ENCODE measurements at places on chromosomes 12 and 14.

DNA sequence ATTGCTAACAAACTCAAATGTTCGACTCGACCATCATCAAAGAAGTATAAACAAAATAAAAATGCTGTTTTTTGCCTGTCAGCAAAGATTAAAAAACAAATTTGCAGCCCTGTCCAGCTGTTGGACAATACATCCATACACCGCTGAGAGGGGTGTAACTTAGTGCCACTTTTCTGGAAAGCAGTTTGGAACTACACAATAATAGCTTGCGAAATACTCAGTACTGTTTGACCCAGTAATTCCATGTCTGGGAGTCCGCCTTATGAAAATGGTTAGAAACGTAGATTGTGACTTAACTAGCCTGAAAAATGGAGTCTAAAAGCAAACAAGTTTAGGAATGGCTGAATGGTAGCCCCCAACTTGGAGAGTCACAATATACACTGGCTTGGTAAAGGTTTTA lies 6.4 kb downstream of the USP30 start:
- no peak for DNase-seq

GRCh38 chr12:116426391-116427136 lies 132.6 kb upstream of the MAP1LC3B2 start:
- peak; percentile 98 for DNase-seq

DNA sequence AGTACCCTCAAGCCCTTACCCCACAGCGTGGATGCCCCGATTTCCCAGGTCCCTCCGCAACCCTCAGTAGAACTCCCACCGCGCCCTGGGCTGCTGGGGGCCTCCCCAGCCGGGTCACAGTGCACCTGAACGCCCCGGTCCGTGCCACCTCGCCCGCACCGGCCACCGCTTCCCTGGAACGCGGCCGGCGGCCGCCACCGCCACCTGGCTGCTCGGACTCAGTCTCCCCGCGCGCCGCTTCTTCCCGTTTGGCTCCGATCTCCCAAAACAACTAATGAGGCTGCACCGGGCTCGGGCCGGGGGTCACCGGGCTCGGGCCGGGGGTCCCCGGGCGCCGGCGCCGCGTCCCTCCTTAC lies 1.0 kb downstream of the ITPK1 start:
- DNase-seq, result no peak

GRCh38 chr12:76264611-76265012 lies 83.6 kb downstream of the BBS10 start:
- DNase-seq, result no peak

GRCh38 chr14:33899723-33900341 lies 51.0 kb downstream of the EGLN3 start:
- DNase-seq, result no peak

DNA sequence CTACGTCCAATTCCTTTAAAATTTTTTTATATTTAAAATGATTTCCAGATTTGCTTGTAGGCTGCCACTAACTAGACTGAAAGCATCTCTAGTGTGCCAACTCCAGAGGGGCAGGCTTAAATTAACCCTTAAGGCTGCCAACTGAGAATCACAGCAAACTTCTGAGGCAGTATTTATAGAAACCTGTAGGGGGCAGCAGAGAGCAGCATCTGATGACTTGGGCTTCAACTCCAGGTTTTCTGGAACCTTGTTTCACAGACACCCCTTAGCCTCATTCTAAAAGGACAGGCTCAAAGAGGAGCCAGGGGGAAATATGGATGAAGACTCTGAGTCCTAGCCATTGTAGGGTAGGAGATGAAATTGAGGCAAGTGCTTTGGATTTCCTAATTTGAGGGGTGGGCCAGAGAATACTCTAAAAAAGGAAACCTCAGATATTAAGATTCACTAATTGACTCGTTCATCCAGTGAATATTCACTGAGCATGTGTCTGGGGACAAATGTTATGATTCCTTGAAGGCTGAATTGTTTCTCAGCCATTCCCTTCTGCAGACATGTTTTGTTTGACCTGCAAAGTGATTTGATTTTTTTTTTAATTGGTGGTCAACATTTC lies 63.3 kb upstream of the HSPB8 start:
- DNase-seq, result peak; percentile 39

- no peak for DNase-seq
Observed at GRCh38 chr14:75411214-75411540, 16.6 kb upstream of the JDP2 start.

GRCh38 chr12:104974626-104975290 lies 11.4 kb upstream of the NOPCHAP1 start:
- DNase-seq, result peak; percentile 18

DNA sequence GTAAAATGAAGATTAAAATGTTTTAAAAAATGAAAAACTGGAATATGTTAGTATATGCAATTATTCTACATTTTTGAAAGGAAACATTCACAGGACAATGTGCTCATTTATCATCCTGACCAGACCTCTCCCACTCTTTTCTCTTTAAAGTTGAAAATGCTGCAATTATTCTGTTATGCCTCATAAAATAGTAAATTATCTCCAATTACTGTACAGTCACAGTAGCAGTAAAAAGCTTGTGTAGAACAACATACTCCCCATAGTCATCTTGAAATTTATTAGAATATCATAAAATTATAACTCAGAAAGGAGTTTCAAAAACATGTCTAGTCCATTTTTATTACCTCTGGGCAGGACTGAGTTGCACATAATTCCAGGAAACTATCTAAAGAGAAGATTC lies 250.3 kb downstream of the SYT1 start:
- no peak for DNase-seq

GRCh38 chr14:67461341-67461985 lies 27.1 kb downstream of the TMEM229B start:
- DNase-seq, result peak; percentile 32

DNA sequence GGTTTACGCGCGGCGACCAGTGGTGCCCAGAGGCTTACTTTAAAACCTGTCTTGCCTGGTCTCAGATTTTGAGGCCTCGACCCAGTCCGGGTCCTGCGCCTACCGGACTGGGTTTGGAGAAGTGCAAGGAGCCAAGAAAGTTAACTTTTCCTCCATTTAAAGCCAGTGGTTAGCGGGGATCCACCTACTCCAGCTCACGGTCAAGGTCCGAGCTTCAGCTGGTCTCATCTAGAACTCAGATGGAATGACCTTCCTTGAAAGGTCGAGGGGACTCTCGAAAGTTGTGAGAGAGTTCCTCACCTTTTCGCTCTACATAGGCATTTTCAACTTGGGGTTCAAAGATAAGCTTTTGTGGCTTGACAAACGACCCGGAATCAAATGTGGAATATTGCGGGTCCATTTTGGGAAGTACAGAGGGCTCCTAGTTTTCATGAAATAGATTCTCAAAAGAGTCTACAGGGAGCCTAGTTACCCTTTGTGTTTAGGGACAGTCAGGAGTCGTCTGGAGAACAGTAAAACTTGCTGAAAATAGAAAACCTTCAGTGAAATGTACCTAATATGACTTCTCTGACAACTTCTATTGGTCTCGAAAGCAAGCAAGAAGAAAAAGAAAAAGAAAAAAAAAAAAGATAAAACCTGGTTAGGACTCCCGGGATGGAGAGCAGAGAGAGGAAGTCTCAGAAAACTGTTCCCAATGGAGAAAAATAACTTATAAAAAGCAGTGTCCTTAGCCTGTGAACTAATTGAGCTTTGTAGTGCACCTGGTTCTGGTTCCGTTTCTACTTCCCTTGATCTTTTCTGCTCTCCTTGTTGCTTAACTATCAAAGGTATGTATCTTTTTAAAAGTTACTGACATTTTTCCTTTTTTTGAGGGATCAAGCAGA lies 1.4 kb downstream of the KCNMB4 start:
- peak; percentile 4 for DNase-seq

DNA sequence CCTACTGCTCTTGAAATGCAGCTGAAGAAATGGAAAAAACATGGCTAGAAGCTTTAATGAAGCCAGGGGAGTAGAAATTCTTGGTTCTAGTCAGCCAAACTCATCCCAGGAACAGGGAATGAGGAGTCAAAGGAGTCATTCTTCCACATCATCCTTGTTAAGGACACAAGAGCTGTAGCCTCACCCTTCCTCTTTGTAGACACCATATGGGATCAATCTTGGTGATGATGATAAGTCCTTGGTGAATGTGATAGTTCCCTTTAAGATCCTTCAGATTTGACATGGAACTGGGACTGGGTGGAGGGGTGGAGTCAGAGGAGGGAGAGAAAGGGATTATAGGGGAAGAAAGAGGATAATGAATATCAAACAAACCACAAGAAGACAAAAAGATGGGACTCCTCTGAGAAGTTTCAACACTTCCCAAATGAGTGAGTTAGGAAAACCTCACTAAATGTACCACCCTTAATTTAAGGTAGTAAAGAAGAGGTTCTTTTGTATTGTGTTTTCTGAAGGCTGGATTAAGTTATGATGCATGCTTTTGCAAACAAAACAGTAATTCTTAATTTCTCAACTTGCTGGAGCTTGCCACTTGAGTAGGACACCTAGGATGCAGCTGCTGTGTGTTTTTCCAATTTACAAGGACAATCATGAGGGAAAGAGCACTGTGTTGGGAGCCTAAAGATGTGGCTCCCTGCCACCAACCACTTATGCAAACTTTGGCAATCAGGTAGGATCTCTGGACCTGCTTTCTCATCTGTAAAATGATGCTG lies 104.0 kb downstream of the WIF1 start:
- DNase-seq, result no peak

GRCh38 chr14:71398450-71398849 lies 491.2 kb downstream of the PCNX1 start:
- no peak for DNase-seq

DNA sequence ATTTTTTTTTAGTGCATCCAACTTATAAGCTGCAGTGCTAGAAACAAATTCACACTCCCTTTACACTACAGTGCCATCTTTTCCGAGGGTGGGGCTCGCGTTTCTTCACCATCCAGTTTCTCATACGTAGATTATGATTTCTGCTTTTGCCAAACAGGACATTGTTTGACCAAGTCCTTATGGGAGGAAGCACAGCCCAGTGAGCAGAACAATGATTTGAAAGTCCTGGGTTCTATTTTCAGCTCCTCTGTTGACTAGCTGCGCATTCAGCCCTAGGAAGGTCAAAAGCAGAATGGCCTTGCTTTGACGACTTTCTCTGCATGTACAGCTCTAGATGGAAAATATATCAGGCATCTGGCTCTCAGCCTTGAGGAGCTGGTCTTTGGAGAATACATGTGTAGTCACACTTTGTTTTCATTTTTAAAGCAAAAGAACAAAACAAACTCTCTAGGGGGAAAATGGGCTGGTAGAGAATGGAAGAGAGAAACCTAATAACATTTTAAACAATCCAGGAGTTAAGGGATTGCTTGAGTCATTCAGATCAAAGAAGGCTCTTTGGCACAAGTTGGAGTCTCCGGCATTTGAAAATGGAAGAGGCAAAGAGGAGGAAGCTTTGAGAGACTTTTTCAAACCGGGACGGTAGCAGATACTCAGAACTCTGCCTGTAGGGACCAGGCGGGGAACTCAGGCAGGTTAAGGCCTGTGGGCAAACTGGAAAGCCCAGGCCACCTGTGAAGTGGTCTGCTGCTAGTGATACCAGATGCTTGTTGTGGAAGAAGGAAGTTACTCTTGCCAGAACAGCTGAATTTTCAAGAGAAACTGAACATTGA lies 257.3 kb upstream of the PLEKHG7 start:
- no peak for DNase-seq

DNA sequence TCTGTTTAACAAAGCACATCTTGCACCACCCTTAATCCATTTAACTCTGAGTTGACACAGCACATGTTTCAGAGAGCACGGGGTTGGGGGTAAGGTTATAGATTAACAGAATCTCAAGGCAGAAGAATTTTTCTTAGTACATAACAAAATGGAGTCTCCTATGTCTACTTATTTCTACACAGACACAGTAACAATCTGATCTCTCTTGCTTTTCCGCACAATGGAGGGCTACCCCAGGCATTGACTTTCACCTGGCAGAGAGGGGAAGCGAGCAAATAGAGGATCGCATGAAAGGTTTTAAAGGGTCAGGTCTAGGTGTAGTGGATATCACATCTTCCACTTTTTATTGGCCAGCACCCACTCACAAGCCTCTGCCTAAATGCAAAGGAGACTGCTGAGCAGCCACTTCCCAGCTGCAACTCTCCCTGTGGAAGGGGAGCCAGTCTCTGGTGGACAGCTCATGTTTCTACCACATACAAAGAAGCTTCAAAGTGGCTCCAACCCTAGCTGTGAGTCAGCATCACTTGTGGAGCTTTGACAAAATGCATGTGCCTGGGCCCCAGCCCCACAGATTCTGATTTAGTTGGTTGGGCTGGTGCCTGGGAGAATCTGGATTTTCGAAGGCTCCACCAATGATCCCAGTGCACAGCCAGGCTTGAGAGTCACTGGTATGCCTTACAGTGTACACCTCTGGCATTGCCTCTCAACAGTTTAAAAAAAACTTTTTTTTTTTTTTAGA lies 7.2 kb upstream of the FNTB start:
- peak; percentile 78 for DNase-seq
